Aorta (tissue), 5 donors: ENCODE measurements at places on chromosomes 13 and 19. TPM values are rescaled to one million over a fixed set of nuclear protein-coding genes. Genes with fewer than 3 reads are reported as not detected.
A peak's percentile ranks its signal among the peaks of the same experiment; 100 is the strongest.

- DNase-seq = no peak
These were observed 5.1 kb downstream of the HMG20B start for GRCh38 chr19:3577723-3578344.

- no peak for DNase-seq
These were observed 4.1 kb downstream of the SPRY2 start for GRCh38 chr13:80336776-80337287.

GRCh38 chr19:47762615-47763308 lies 15.7 kb upstream of the SELENOW start:
- DNase-seq = peak; percentile 72

DNA sequence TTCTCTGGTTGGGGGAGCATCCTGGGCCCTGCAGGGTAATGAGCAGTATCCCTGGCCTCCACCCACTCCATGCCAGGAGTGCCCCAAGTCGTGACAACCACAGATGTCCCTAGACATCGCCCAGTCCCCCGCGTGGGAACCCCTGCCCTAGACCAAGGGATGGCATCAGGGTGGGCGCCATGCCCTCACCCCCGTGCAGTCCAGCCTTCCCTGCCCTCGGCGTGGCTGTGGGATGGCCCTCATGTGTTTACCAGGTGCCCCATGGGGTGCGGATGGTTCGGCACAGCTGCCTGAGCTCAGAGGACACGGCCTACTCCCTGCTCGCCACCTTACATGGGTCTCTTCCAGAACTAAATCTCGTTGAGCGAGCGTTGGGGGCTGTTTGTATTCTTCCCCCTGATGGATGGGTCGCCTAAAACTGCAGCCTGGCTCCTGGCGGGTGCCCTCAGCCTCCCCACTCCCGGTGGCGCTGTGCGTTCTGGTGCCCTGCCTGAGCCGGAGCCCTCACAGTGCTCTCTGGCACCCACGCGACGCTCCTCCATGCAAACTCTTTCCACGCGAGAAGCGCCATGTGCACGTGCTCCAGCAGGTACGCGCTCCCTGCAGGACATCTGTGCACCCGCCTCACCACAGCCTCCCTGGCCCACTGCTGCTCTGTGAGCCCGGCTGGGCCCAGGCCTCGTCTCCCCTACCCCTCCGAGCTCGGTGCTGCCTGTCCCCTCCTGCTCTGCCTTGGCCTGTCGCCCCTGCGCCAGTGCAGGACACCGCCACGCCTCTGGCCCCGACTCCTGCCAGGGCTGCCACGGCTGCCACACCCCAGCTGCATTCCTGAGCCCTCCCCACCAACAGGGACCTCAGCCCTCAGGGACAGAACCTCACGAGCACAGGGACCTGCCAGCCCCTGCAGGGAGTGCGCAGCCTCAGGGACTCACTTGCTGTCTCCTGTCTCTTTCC lies 145.0 kb downstream of the KDM4B start:
- no peak for DNase-seq

- no peak for DNase-seq
These were observed 4.8 kb downstream of the SYT5 start for GRCh38 chr19:55175117-55175867.

- peak; percentile 34 for DNase-seq
These were observed 31.8 kb downstream of the TFDP1 start for GRCh38 chr13:113616281-113616906.

DNA sequence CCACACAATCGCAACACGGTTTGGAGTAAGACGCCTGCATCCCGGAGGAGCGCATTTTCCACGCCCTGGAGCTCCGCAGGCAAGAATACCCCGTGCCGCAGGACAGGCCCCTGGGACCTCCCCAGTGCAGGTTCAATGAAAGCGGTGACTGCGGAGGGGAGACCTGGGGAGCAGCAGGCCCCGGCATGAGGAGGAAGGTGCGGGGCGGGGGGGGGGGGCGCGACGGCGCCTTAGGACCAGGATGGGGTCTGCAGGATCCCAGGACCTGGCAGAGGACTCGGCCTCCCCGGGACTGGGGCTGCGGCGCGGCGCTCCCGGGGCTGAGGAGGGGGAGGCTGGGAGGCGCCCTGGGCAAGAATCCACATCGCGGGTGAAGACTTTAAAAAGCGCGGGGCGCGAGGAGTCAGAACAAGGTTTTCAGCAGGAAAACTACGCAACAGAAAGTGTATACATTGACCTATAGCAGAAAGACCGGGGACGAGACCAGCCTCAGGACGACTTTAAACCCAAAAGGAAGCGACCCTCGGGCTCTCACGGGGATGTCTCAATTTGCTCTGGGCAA lies 432 bp downstream of the ZNF611 start:
- DNase-seq = no peak

- no peak for DNase-seq
These were observed 52.5 kb upstream of the RXFP2 start for GRCh38 chr13:31686670-31687425.

- no peak for DNase-seq
These were observed 21.8 kb upstream of the NAXD start for GRCh38 chr13:110593430-110594130.

GRCh38 chr13:110118106-110118505 lies 188.9 kb downstream of the COL4A1 start:
- DNase-seq = no peak

DNA sequence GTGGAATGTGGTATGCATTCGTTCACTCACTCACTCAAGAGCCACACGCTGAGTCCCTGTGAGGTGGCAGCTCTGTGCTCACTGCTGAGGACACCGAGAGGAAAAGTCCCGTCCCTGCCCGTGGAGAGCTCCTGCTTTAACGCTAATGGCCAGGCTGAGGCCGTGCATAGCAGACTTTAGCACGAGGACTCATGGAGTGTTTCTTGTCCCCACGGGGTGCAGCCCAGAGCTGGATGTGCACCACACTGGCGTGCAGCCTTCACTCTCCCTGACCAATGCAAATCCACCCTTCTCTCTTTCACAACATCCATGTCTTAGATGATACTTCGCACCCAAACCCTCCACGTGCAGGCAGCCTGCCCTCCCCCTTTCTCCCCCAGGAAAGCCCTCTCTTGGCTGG lies 159.6 kb upstream of the ZNF536 start:
- DNase-seq = no peak

DNA sequence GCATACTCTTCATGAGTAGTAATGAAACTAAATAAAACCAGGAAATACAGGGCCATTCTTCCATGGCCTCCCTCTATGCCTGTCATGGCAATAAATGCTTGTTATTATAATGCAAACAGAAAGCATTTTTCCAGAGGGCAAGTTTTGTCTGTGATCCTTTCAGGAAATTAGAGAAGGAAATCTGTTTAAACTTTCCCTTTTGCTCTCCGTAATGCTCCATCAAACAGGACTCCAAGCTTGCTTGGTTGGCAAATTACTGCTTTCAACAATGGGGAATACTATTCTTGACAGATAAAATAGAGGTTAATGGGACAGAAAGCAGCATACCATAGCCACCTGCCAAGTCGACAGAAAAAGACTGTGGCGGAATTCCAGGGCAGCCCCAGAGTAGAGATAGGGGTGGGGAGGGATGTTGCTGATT lies 252.5 kb downstream of the LHFPL6 start:
- DNase-seq = no peak

- DNase-seq = no peak
These were observed 70.7 kb upstream of the MYCBP2 start for GRCh38 chr13:77397636-77398035.

DNA sequence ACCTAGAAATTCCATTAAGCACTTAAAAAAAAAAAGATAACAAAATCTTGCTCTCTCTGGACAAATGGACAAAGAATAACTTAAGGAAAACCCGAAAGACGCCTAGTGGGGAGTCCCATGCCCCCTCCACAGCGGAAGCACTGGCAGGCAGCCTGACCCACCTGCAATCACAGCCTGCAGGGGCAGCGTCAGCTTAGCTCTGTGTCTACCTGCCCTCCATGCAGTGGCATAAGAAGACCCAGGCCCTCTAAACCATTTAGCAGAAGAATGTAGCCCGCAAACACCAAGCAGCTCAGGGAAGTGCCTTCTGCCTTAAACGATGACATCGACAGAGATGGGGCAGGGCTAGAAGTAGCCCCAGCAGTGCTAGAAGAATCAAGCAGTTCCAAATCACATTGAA lies 36.0 kb downstream of the KCTD15 start:
- DNase-seq = no peak

TNFSF13B gene
- total RNA-seq = 25.7 TPM

PGPEP1 gene
- total RNA-seq = 41.5 TPM

FAM174C gene
- total RNA-seq = 23.3 TPM

GPX4 gene
- total RNA-seq = 165 TPM
